ENCODE measurements at places on chromosomes 12 and 14. TPM values are rescaled to one million over a fixed set of nuclear protein-coding genes. Genes with fewer than 3 reads are reported as not detected.

SERPINA5 gene
- total RNA-seq = 0.36 TPM

SYT10 gene
- not detected for total RNA-seq

AJUBA gene
- 74.9 TPM for total RNA-seq

DHRS2 gene
- total RNA-seq = 0.29 TPM

TMEM179 gene
- total RNA-seq = not detected

KCNH5 gene
- total RNA-seq = not detected

MYL2 gene
- total RNA-seq = not detected

GRCh38 chr12:34341362-34341733 lies 319.1 kb downstream of the ALG10 start:
- DNase-seq = no peak

GRCh38 chr12:130879212-130879686 lies 7.4 kb downstream of the RAN start:
- no peak for DNase-seq

DNA sequence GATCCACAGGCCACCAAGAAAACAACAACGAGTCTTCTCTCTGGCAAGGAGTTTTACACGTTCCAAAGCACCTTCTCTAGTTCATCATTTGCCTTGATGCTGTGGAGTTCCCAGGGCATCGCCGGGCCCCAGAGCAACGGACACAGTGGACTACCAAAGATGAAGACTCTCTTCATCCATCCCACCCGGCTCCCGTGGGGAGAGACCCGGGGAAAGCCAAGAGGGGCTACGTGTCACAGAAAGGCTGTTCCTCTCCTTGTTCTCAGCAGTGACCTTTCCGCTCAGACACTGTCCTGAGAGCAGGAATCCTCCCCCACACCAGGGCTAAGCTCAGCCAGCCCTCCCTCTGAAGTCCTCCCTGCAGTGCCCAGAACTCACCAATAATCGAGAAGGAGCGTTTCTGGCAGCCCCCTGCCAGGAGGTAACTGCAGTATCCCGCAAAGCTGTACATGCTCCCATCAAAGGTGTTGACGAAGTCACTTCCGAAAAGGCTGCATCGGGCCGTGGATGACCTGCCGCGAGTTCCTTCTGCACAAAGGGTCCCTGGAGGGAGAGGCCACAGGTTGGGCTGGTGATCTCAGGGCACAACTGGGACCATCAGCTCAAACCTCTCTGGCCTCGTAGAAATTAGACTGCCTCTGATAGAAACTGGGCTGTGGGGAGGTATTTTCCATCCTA lies 3.5 kb downstream of the VWF start:
- no peak for DNase-seq

DNA sequence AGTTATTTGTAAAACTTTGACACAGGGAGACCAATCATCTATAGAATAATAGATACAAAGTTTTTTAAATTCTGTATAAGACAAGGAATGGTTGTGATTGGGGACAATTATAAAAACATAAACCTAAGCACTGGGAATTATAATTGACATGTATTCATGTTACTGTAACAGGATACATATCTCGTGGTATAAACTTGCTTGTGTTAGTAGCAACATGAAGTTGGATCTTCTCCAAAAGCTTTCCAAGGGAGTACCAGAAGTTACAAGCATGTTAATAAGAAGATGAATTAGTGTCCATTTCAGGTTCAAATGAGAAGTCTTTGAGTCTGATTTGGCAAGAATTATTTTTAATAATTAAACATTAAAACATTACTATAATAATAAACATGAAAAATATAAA lies 42.2 kb downstream of the CDKL1 start:
- DNase-seq = no peak

- peak; percentile 51 for DNase-seq
Observed at GRCh38 chr12:51836041-51836826, 12.3 kb downstream of the FIGNL2 start.

DNA sequence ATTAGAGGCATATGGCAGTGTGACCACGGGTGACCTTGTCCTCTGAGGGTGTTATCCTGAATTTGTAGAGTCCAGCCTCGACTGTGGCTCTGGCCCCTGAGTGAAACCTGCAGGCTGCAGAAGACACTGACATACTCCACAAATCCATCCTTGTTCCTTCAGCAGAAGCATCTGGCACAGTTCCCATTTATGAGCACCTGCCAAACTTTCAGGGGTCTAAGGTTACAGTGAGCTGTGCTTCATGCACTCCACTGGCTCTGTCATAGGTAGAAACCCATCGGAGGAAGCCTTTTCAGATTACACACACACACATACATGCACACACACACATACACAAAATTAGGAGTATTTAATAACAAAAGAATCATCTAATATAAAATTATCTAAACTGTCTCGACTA lies 13.6 kb upstream of the NUAK1 start:
- no peak for DNase-seq

- DNase-seq = no peak
Observed at GRCh38 chr14:76829650-76830421, 3.6 kb downstream of the LRRC74A start.

GRCh38 chr12:6735448-6736191 lies 11.8 kb downstream of the COPS7A start:
- DNase-seq = peak; percentile 92

- DNase-seq = no peak
Observed at GRCh38 chr12:132405742-132406251, 76.4 kb upstream of the GALNT9 start.

GRCh38 chr12:10289005-10289754 lies 18.5 kb upstream of the KLRD1 start:
- no peak for DNase-seq

DNA sequence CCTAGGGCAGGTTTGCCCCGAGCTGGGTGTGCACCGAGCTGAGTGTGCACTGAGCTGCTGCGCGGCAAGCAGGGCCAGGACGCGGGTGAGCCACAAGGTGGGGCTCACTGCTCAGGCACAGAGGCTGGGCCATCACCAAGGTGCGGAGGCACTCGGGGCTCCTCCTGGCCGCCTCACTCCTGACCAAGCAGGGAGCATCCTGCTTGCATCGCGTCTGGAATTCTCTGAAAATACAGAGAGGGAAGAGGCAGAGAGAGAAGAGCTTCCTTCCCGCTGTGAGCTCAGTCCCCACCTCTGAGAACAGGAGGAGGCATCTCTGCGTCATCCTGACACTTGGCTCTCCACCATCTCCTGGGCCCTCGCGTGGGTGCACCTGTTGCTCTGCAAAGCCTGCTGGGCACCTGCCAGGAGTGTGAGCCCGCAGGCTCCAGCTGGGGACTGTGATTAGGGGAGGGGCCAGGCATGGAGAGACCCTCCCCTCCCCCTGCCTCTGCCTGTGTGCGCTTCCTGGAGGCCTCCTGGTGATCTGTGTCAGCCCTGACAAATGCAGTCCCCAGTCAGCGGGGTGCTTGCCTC lies 116.3 kb downstream of the GLT1D1 start:
- DNase-seq = no peak

DNA sequence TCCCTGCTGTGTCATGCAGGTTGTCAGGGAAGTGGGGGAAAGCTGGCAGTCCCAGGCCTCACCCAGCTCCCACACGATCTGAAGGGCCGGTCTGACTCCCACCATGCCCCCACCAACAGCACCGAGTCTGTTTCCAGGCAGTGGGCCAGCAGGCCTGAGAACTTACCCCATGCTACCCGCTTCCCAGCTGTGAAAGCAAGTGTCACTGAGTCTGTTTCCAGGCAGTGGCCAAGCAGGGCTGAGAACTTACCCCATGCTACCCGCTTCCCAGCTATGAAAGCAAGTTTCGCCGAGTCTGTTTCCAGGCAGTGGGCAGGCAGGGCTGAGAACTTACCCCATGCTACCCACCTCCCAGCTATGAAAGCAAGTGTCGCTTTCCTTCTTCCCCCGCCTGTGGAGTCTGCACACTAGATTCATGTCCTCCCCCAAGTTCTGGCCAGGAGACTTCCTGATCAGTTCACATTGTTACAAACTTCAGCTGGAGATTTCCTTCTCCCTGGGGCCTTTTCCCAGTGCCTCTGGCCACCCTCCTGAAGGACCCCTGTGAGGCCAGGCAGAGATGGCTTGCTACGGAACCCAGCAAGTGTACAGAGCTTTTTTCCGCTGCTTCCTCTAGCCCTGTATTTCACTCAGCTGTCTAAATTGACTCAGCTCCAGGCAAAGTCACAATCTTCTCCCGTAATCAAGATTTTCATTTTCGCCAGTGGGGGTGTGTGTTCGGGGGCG lies 435.4 kb downstream of the TMTC2 start:
- DNase-seq = no peak

- DNase-seq = peak; percentile 71
Observed at GRCh38 chr14:65961004-65961403, 525.2 kb upstream of the CCDC196 start.

DNA sequence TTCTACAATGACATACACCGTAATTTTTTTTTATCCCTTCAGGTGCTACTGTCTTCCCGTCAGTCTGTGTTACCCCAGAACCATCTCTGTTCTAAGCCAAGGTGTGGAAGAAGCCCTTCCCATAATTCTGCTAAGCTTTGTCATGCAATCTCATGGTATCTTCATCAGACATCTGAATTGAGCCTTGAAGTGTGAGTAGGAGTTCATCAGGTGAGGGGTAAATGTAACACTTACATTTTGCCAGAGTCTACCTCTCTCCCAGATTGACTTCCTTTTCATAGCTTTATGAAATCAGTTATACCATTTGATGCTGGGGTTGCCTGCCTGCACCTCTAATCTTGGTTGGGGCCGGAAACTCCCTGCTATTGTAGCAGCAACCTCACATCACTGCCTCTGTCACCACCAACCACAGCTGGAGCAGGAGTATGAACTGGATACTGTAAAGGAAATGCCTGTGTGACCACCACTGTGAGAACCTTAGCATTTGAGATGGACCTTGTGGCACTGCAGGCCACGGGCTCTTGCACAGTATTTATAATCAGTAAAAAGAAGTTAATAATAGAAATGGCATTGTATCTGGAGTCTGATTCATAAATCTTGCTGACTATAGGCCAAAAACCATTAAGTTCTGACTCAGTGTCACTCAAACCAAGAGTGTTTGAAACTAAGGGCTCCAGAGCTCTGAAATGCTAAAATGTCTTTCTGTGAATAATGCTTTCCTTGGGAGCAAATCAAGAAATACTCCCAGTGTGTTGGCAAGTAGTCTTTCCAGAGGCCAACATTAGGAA lies 58.7 kb upstream of the STK38L start:
- no peak for DNase-seq
